ENCODE measurements at places on chromosomes 3 and 15.

DNA sequence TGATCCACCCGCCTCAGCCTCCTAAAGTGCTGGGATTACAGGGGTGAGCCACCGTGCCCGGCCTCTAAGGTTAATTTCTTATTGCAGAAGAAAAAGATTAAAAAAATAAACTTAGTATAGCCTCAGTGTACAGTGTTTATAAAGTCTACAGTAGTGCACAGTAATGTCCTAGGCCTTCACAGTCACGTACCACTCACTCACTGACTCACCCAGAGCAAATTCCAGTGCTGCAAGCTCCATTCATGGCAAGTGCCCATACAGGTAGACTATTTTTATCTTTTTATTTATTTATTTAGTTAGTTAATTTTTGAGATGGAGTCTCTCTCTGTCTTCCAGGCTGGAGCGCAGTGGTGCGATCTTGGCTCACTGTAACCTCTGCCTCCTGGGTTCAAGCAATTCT is 3.2 kb upstream of the FLNB start:
- DNase-seq = no peak

GRCh38 chr15:50231761-50232160 is 33.8 kb downstream of the HDC start:
- no peak for DNase-seq

- DNase-seq = no peak
Measured at GRCh38 chr3:9157651-9158362, 91.6 kb downstream of the SRGAP3 start.

DNA sequence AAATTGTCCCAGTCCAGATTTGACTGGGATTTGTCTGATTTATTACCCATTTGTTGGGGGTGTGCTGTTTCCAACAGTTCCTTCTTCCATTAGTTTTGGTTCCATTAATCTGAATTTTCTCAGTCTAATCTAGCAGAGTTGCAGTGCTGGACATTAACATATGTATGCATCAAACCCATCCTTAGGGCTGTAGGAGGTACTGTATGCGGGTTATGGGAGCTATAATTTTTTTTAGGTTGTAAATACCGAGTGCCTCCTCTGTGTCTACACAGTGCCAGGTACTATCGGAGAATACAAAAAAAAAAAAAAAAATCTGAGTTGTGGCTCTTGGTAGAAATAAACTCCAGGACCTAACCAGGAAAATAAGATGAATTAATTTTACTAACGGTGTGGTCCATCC is 133.8 kb downstream of the LIPC start:
- no peak for DNase-seq

GRCh38 chr3:8621872-8622271 is 22.7 kb downstream of the SSUH2 start:
- DNase-seq = no peak

DNA sequence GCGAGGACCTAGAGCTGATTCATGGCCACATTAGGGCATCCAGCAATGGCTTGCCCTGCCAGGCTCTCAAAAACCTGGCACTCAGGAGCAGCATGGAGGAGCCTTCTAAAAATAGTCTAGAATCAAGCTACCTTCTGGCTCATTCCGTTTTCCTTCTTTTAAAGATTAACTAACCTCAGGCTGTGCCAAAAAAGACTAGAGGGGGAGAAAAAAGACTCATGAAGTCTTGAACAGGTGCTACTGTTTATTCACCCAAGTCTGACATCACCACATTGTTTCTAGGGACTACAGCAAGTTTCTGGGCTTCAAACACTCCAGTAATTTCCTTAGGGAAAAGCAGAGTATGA is 125.8 kb downstream of the TNIK start:
- DNase-seq = peak; percentile 20

DNA sequence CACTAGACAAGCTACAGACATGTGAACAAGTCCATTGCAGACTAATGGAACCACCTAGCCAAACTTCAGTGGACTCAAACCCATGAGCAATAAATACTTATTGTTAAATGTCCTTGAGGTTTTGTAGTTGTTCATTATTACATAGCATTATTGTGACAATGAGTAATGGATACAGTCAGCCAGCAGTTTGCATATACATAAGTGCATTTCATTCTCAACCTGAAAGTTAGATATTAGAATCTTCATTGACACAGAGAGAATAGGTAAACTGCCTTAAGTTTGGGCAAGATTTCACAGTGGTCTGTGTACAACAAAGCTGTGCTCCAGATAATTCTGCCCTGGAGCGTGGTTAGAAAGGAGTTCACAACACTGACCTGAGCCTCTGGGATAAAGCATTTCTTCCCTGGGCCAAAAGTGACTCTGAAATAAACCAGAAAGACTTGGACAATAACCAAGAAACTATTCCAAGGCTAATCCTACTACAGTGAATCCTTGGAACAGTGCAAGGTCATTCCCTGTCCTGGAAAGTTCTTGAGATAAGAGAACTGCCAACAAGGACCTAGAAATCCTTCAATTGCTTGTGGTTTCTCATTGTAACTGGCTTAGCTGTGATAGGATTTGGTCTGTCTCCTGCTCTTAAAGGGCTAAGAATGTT is 225.5 kb upstream of the STT3B start:
- no peak for DNase-seq

GRCh38 chr3:197899833-197900478 is 50.0 kb upstream of the RPL35A start:
- DNase-seq = no peak

DNA sequence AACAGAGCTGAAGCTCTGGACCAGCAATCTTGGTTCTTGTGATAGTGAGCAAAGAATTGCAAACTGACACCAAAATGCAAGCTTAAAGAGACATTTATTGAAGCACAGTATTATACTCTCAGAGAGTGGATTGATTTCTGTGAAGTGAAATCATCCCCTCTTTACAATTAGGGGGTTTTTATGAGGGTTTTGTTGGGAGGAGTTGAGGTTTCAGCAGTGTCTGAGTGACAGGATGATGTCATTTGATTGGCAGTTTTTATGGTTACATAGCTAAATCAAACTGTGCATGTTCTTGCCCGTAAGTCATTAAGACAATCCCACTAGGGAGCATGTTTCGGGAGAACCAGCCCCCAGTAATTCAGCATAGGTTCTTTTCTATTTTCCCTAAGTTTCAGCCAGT is 1200.5 kb downstream of the SI start:
- no peak for DNase-seq

- no peak for DNase-seq
Measured at GRCh38 chr15:101520395-101520794, 30.9 kb upstream of the PCSK6 start.

DNA sequence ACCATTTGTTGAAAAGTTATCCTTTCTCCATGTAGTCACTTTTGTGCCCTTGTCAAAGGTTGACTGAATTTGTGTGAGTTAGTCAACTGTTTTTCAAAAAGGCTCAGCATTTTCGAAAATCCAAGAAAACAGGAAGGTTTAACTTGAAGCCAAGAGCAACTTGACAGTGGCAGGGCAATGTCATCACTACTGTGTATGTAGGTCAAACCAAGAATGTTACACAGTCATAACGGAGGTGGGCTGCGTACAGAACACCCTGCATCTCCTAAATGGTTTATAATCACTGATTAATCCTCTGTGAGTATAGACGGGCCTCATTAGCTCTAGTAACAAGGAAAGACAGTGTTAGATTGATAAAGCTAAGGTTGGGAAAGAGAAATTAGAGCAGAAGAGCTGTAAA is 1064.9 kb downstream of the FHIT start:
- no peak for DNase-seq

DNA sequence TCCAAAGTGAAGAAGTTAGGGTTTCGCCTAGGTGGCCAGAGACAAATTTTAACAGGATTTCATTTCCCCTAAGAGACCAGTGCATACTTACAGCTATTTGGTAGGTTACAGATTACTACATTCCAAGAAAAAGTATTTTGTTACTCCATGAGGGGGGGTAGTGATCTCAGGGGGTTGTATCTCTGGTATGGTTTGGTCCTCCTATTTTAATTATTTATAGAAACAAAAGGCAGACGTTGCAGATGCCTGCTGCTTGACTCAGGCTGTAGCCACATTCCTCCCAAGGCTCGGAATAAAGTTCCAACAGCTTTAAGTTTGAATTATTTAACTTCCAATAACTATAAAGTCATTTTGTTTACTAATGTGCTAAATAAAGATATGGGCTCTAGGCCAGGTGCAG is 1.3 kb upstream of the TRIM59 start:
- DNase-seq = no peak

- peak; percentile 27 for DNase-seq
Measured at GRCh38 chr15:76140074-76140464, 80.3 kb downstream of the TMEM266 start.

DNA sequence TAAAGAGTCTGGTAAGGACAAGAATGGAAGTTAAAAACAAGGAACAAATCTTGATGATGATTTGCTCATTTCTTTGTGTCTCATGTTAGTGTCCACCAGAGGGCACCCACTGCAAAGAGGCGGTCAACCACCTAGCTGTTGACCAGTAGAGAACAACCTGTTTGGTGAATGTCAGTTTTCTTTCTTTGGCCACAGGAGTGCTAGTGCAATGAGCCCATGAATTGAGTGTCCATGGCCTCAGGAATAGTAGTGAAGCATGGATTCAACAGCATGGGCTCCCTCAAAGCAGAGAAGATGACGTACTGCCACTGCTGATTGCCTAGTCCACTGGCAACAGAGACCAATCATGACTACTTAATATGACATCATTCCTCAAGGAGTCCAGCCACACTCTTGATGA is 10.7 kb upstream of the CNTN6 start:
- no peak for DNase-seq

- no peak for DNase-seq
Measured at GRCh38 chr3:125470671-125471070, 49.3 kb downstream of the SNX4 start.

- DNase-seq = no peak
Measured at GRCh38 chr15:34258151-34258550, 33.3 kb downstream of the EMC4 start.

DNA sequence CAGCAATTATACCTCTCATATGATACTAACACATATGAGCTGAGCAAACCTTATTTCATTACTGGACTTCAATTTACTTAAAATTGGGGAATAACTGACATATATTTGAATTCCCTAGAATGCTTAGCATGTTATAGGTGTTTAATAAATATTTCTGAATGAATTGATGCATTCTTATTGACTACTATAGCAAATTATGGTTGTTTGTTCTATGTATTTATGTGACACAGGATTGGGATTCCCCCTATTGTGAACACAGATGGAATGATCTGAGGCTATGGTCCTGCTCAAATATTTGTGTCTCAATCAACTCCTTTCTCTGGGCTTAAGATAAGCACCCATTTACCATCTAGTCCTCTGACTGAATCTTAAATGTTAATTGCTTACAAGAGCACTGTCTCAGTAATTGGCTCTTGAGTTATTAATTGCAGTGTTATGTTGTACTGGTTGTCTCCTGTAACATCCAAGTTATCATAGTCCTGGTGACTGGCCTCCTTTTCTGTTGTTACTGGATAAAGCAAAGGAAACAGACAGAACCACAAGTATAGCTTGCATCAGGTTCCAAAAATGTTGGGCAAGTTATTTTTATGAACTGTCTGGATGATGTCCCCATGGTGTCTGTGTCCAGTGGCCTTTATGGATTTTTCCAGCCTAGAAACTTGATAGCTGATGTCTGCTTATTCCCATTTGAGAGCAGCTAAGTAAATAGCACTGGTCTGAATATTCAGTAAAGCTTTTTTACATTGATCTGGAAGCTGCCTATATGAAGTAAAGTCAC is 2.3 kb upstream of the UACA start:
- no peak for DNase-seq

GRCh38 chr15:88939486-88939806 is 26.3 kb upstream of the MFGE8 start:
- no peak for DNase-seq

DNA sequence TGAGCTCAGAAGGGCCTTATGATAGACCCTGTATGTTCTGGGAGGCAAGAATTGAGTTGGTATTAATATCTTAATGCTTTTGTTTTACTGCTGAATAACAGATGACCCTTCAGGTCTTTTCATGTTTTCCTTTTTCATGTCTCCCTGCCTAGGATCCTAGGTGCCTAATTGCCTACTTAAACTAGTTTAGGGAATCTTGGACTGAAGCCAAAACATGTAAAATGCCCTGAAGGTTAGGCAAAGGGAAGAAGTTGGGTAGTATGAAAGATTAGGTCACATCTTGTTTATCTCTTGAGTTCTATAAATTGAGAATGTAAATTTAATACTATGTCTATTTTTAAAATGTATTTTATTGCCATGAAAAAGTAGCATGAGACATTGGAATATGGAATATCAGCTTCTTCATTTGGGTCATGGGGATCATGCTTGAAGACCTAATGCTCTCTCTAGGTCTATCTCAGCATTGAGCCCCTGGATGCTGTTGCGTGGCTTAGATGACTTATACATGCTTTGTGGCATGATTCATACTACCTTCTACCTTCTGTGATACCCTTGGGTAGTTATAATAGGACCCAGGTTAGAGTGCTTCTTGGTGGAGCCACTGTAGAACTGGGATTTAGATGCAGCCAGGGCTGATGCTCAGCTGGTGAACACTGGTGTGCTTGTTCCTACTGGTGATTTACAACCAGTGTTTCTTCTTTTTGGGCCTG is 26.4 kb downstream of the RBM6 start:
- no peak for DNase-seq

- no peak for DNase-seq
Measured at GRCh38 chr3:185727873-185728272, 97.0 kb downstream of the IGF2BP2 start.

DNA sequence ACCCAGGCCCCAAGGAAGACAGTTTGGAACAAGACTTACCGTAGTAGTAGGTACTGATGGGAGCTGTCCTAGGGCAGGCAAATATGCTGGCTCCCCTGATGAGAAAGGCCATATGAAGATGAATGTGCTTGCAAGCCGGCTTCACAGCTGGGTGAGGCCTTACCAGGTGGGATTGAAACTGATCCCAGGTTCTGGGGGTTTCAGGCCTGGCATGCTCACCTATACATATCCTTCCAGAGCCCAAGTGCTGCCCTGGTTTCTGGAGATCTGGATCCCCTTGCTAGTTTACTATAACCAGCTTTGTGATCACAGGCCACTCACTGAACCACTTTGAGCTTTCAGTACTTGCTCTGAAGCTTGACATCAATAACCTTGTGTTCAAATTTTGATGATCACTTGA is 274.3 kb downstream of the EPHB1 start:
- no peak for DNase-seq

GRCh38 chr3:108838436-108838835 is 15.8 kb downstream of the TRAT1 start:
- no peak for DNase-seq

GRCh38 chr15:63481105-63481810 is 23.1 kb upstream of the USP3 start:
- DNase-seq = no peak

GRCh38 chr3:186742618-186743380 is 25.6 kb downstream of the KNG1 start:
- no peak for DNase-seq

DNA sequence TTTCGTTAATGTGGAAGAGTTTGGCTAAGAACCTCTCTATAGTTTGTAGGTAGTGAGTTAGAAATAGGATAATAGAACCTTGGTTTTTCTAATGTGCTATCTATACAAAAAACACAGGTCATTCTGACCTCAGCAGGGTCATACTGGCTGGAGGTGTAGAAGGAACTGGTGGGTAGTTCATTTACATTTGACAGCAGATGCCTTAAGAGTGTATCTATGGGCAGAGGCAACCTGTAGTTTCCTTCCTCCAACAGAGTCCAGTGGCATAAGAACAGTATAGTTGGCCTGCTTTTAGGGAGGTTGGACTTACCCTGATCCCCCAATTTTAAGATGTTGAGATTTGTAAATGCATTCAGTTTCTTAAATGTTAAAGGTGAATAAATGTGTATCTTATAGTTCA is 152.2 kb downstream of the TCF12 start:
- no peak for DNase-seq
